ENCODE measurements at places on chromosomes 6 and 20.

DNA sequence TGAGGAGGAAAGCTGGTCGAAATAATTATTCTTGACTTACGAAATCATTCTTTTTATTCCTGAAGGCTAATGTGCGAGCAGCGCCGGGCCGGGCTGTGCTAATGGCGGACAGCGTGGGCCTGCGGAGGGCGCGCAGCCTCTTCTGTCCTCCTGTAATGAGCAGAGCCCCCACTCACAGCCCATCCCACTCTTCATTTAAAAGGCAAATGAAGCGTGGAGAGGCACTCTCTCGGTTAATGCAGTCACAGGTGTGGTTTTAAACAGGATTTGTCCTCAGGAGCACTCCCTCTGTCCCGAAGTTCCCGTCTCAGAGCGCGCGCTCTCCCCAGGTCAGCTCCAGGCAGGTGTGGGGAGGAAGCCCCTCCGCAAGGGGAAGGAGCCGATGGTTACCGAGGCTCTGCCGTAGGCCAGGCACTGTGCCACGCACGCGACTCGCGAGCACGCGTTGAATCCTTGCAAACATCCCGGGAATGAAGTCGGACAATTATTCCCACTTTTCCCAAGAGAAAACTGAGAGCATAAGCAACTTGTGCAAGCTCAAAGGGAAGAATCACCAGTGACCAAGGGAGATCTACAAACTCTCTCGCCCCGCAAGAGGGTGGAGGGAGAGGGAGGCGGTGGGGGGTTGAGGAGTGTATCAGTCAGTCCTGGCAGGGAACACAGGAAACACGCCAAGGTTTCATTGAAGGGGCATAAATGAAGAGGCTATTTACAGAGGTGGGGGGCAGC, 35.5 kb upstream of the ZFAND3 start:
- DNase-seq, result no peak

DNA sequence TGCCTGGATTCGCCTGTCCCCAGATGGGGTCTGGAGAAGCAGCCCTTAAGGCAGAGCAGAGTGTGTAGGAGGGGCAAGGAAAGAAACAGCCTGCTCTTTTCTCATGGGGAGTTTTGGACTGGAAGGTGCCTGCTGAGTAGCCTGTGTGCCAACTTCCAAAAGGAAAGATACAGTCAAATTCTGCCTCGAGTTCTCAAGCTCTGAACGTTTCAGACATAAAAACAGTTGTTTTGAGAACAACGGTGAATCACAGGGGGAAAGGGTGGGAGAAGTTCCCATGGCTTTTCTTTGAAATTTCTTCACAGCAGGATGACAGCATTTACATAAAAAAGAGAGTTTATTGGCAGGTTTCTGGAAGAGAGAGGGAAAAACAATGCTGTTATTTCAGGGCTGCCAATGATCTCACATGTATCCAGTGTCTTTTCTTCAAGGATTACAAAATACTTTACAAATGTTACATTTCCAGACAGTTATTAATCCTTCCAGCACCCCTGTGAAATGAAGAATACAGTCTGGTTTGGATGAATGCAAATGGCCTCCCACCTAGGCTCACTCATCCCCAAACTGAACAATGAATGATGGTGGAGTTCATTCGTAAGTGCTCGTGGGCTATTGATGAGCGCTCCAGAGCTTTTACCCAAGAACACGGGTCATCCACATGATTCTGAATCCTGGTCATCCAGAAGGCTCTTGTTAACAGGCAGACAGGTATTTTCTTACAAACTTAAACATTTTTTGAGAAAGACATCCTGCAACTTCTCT, 33.8 kb upstream of the ECI2 start:
- DNase-seq, result no peak

DNA sequence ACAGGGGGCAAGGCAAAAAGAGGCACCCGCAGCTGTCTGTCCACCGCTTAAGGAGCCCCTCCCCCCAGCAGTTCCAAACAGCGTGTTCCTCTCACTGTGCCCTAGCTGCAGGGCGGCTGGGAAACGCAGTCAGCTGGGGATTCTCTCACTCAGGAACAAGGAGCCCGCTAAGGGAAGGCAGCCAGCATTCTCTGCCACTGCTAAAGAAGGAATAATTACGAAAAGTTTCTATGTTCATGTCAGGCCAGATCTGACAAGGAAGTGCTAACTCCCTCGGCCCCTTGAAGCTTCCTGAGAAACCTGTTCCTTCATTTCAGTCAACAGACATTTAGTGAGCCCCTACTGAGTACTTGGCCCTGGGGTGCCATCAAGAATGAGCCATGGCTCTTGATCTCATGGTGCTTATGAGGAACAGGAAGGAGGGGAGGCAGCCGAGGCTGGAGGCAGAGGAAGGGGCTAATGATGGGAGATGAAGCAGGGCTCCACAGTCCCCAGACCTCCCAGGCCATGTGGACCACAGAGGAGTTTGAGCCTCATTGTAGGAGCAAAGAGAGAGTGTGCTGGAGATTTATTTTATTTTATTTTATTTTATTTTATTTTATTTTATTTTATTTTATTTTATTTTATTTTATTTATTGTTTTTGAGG, 101.7 kb upstream of the PMEPA1 start:
- DNase-seq, result no peak

DNA sequence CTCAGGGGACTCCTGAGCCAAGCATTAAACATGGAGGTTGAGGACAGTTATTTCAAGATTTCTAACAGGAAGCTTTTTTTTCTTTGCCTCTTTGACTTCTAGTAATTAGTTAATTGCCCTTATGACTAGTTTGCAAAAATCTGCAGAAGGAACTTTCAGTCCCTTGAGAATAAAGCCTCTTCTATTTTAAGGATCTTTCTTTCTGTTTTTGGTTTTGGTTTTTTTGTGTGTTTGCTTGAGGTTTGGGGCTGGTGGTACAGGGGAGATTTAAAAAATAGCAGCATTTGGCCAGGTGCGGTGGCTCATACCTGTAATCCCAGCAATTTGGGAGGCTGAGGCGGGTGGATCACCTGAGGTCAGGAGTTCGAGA, 259.3 kb downstream of the BMP7 start:
- no peak for DNase-seq

DNA sequence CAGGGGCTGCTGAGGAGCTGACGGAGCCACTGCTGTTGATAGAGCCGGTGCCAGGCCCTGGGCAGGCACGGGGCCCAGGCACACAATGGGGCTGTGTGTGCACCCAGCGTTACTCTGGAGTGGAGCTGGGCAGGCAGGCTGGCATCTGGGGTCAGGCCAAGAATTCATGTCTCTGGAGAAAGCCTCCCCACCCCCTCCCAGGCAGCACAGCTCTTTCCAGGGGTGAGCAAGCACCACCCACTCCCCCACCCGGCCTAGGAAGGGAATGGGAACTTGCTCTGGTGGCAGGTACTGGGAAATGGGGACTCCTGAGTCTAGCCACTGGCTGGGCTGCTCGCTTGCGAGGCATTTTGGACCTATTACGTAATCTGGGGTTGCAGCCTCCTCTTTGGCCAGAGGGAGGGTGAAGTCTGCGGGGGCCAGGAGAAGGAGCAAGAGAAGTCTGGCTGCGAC, 22.7 kb downstream of the TFEB start:
- no peak for DNase-seq

GRCh38 chr6:1110941-1111349, 201.0 kb upstream of the FOXQ1 start:
- no peak for DNase-seq

DNA sequence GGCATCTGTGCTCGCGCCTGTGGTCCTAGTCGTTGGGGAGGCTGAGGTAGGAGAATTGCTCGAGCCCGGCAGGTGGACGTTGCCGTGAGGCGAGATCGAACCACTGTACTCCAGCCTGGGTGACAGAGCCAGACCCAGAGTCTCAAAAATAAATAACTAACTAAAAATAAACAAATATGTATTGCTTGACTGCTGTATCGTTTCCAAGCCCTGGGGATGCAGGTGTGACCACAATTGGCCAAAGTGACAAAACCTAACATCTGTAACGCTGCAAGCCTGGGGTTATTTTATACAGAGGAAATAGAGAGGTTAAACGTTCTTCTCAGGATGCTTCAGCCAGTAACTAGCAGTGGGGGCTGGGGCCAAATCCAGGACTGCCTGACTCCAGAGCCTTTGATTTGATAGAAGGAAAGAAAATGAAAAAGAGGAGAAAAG, 1.9 kb upstream of the SRSF3 start:
- DNase-seq, result no peak

GRCh38 chr20:41746635-41747034, 128.5 kb upstream of the CHD6 start:
- DNase-seq, result no peak

GRCh38 chr6:32932132-32932868, 8.5 kb downstream of the HLA-DMB start:
- peak; percentile 20 for DNase-seq

DNA sequence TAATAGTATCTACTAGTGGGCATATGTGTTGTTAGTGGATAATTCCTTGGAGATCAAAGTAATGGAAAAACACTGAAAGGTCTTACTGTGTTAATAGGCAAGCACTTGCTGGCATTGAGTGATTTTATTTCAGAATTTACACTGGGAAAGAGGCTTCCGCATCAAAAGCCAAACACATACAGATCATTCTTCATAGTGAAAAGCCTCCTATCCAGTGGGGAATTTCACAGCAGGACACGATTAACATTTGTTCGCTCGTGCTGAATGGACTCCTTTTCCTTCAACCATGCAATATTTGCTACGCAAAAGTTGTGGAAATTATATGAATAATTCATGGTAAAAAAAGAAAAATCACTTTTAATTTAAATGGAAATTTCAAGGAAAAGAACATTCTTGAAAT, 26.4 kb downstream of the GABRR1 start:
- no peak for DNase-seq

DNA sequence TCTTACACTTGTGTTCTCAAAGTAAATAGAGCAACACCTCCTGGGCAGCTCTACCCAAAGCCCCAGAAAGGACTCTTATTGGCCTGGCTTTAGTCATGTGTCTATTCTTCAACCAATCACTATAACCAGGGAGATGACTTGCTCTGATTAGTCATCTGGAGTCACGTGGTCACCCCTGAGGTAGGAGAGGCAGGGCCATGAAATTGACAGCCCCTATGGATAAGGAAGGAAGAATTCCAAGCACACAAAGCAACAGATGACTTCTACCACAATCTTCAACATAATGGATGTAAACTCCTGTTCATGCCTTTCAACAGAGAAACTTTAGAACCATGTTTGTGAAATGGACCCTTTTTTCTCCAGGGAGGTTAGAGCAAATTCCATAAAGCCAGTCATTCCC, 24.6 kb upstream of the EYA2 start:
- DNase-seq, result no peak

- DNase-seq, result no peak
These were observed 166.1 kb upstream of the OPRM1 start for GRCh38 chr6:153872946-153873345.

GRCh38 chr6:156602066-156602385, 175.2 kb upstream of the ARID1B start:
- DNase-seq, result no peak

GRCh38 chr20:9143926-9144325, 75.0 kb downstream of the PLCB4 start:
- no peak for DNase-seq

DNA sequence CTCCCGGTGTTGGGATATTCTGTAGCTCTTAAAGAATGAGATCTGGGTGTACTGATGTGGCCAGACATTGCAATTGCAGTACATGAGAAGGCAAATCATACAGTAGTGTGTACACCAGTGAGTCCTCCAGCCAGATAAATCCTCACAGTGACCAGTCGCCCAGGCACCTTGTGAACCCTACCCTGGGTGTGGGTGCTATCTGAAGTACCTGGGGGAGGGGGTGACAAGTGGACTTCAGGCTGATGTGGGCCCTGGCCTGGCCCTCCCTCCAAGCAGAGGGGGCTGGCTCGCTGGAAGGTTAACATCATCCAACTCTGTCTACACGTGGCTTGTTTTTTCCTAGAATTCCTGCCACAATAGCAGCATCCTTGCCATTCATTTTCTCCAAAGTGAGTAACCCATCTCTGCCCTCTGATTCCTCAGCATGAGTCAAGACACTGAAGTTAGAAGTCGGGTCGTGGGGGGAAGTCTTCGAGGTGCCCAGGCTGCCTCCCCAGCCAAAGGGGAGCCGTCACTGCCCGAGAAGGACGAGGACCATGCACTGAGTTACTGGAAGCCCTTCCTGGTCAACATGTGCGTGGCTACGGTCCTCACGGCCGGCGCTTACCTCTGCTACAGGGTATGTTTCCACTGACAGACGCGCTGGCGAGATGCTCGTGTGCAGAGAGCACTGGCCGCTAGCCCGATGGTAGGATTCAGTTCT, 70.8 kb downstream of the PTPN1 start:
- no peak for DNase-seq

- DNase-seq, result no peak
These were observed 202.6 kb downstream of the CD109 start for GRCh38 chr6:73898599-73898998.

DNA sequence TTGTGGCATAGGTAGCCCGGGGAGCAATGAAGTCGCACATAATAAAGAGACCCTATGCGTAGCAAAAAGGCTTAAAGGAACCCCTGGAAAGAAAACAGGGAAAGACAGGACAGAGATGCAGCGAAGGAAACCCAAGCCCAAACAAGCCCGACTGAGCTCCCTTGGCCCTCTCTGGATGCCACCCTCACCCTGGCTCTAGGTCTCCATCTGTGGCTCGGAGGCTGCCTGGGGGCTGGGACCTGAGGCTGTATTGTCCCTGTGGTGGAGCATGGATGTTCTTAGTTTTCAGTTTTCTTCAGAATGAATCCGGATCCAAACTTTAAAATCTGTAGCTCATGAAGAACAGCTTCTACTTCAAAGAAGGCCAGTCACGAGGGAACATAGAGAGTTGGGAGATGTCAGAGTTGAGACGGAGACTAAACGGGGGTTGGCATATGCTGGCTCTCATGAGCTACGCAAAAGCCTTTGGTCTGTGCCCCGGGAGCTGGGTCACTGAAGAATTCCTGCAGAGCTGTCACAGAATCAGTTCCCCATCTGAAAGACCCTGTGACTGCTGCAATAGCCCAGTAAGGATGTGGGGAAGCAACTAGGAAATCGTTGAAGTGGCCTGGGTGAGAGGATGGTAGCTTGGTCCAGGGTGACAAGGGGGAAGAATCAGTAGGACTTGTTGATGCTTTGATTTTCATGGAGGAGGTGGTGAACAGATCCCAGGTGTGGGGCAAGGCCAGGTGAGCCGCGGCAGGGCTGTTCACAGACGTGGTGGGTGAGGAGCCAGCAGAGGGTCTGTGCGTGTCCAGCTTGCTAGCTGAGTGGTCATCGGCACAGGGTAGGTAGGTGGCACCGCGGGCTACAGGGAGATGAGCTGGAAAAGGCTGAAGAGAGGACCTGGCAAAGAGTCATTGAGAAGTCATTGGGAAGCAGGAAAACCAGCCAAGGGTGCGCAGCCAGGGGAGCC, 35.2 kb downstream of the SYNDIG1 start:
- no peak for DNase-seq

- DNase-seq, result no peak
These were observed 29.1 kb downstream of the POFUT1 start for GRCh38 chr20:32236819-32237218.

All from fibroblast of skin of left quadriceps (primary cell).